Right lung (tissue), 10 donors: ENCODE measurements at places on chromosomes 1 and 21. TPM values are rescaled to one million over a fixed set of nuclear protein-coding genes. Genes with fewer than 3 reads are reported as not detected.
A peak's percentile ranks its signal among the peaks of the same experiment; 100 is the strongest.

- DNase-seq = no peak
These were observed 11.6 kb upstream of the AKR7A3 start for GRCh38 chr1:19300211-19300610.

GRCh38 chr1:235495551-235495950 is 8.7 kb downstream of the B3GALNT2 start:
- DNase-seq = no peak

DNA sequence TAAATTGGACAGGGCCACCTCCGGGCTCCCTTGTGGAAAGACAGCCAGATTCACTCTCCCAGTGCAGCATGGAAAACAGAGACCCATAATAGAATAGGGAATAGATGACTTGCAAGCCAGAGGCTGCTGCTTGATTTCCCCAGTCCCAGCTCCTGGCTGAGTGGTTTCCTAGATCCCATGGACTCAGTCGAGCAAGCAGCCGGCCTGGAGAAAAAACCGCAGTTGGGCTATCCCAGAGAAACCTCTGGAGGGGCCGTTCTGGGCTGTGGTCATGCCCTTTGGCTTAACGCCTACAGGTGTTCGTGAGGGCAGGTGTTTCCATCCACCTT is 61.7 kb downstream of the ELK4 start:
- DNase-seq = no peak

GRCh38 chr1:54362881-54363340 is 43.3 kb downstream of the SSBP3 start:
- no peak for DNase-seq

- DNase-seq = no peak
These were observed 76.7 kb upstream of the GPR88 start for GRCh38 chr1:100461222-100461621.

DNA sequence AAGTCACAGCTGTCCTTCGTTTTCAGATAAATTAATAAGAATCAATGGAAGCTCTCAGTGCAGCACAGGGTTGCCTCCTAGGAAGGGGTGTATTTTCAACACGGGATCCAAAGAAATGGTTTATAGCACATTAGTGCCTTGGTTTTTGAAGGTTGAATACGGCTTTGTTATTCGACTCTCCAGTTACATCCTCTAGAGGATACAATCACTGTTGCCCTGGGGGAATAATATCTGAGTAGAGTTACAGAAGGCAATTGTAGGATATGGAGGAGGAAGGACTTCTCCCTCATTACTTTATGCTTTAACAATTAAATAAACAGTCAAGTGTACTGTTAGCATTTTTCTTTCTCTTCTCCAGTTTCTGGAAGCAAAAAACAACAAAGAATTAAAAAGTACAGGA is 14.3 kb upstream of the ZNF326 start:
- no peak for DNase-seq

GRCh38 chr21:29829564-29830275 is 110.1 kb downstream of the GRIK1 start:
- no peak for DNase-seq

- no peak for DNase-seq
These were observed 25.3 kb upstream of the SDC3 start for GRCh38 chr1:30933874-30934252.

- DNase-seq = no peak
These were observed 4.1 kb downstream of the C1orf141 start for GRCh38 chr1:67130673-67131072.

GRCh38 chr1:156656806-156657740 is 15.2 kb downstream of the BCAN start:
- peak; percentile 76 for DNase-seq

DNA sequence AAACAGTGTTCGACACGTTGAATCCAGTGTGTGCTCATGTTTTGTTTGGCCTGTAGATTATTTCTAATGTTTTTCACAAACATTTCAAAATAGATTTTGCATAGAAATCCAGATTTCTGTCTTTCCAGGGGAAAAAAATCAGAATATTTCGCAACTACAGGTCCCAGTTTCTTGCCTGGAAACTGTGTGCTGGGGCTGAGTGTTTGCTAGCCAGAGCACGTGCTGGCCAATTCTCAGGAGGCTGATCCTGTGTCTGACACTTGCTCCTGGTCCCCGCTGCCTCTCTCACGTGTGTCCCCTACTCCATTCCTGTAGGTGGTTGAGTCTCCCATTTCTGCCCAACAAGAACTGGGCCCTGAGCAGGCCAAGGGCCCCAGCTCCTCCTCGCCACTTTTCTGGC is 2.4 kb downstream of the MAB21L3 start:
- no peak for DNase-seq

LAMB3 gene
- 36.5 TPM for polyA plus RNA-seq

- no peak for DNase-seq
These were observed 39.7 kb downstream of the LRRC8C start for GRCh38 chr1:89672489-89673183.

CELA3A gene
- not detected for polyA plus RNA-seq

S100A4 gene
- 24.3 TPM for polyA plus RNA-seq

- peak; percentile 79 for DNase-seq
These were observed at the start of gene TUFT1 for GRCh38 chr1:151540021-151540981. TSS of gene TUFT1 (plus strand) at chr1:151540309. CDS start at chr1:151540367, 58 bp downstream.

GRCh38 chr21:43195121-43196021 is 26.6 kb downstream of the CRYAA start:
- DNase-seq = no peak

- DNase-seq = no peak
These were observed 199.4 kb upstream of the CAMK1G start for GRCh38 chr1:209383907-209384709.

GRCh38 chr1:27872059-27872801 is at the start of gene THEMIS2:
TSS of gene THEMIS2 (plus strand) at chr1:27872544. CDS start at chr1:27872572, 28 bp downstream.
- no peak for DNase-seq

DNA sequence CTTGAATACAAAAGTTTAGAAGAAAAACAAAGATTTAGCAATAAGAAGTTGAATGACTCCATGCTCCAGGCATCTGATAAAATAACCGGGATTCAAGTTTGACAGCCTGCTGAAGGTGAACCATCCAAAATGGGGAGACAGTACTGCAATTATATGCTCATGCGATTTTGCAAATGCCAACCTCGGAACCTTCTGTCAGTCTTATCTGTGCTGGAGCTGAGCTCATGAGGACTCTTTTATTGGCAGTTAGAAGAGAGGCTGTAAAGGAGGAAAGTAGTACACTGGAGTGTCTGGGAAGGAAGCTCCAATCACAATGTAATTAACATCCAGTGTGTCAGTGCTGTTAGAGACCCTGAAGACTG is 170.0 kb downstream of the GALNT2 start:
- no peak for DNase-seq

DNA sequence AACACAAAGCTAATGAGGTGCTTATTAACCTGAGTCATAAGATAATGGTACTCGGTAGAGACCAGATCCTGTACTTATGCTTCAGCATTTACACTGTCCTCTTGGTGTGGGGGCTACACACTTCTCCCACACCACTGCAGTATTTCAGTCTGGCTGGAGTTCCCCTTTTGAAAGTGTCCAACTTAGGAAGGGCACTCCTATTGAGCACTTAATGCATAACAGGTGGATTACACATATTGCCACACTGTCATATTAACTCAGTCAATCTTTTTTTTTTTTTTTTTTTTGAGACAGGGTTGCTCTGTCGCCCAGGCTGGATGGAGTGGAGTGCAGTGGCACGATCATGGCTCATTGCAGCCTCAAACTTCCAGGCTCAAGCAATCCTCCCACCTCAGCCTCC is 1.5 kb downstream of the GPATCH4 start:
- DNase-seq = no peak

DNA sequence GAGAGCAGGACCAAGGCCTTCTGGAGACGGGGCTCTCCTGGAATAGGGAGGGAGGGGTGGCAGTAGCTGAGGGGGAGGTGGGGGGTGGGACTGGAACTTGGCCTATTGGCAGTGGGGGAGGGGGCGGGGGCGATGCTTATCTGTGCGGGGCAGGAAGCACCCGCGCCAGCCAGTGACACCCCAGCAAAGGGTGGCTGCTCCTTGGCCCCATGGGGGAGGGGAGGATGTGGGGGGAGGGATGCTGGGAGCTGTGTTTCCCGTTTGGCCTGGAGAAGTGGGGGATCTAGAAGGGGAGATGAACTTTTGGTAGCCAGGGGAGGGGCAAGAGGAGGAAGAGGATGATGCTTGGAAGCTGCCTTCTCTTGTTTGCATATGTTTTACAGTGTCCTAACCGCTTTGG is 11.0 kb downstream of the ZBTB7B start:
- no peak for DNase-seq

DNA sequence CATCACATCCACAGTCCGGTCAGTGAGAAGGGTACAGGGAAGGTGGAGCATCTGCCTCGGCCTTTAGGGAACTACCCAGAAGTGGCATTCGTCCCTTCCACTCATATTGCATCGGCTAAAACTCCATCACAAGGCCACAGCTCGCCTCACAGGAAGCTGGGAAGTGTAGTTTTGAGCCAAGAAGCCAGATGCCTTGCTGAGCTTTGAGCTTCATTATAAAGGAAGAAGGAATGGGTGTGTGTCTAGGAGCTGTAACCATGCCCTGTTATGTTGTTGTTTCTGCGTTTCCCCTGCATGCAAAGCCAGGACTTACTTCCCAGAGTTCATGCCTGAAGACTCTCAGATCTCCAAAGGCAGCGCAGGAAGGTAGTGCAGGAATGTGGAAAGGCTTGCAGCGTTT is 61.1 kb downstream of the OPTC start:
- no peak for DNase-seq

GRCh38 chr21:35189077-35189863 is 140.2 kb upstream of the RUNX1 start:
- no peak for DNase-seq

MFN2 gene
- polyA plus RNA-seq = 47.4 TPM

DNA sequence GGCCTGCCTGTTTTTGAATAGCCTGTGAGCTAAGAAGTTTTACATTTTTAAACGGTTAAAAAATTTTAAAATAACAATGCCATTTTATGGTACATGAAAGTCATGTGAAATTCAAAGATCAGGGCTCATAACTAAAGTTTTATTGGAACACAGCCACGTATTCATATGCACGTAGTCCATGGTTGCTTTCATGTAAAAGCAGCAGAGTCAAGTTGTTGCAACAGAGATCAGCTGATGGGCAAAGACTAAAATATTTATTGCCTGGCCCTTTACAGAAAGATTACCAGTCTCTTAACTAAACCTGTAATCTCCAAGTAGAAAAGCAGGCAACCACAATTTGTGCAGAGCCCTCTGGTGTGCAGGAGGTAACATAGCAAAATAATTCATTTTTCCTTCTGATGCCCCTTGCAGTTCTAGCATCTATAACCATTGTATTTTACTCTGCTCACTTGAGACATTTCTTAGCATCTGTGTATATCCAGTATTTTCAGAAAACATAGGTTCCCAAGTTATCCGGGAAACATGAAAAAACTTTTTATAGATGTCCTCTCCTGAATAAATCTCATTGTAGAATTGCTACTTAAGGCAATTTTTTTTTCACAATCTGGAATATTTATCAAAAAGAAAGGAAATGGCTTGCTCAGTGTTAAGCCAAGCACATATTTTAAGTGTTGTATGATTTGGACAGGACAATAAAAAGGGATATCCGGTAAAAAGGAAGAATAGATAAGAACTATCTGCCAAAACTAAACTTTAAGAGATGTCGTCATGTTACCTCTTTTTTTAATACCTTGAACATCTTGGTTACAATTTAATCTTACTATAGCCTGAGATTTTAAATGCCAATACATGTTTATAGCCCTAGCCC is 430.8 kb downstream of the PLPP3 start:
- no peak for DNase-seq

- no peak for DNase-seq
These were observed 129.1 kb upstream of the NGF start for GRCh38 chr1:115467196-115467595.

DNA sequence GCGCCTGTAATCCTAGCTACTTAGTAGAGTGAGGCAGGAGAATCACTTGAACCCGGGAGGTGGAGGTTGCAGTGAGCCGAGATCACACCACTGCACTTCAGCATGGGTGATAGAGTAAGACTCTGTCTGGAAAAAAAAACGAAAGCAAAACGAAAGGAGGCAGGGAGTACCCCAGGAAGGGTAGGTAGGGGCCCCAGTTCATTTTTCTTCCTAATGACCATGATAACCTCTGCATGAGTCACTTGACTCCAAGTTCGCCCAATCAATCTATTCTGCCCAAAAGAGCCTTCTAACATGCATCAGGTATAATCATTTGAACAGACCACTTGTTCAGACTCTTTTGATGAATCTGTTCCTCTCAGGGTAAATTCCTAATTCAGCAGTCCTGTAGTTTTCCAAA is 13.2 kb upstream of the TMEM201 start:
- DNase-seq = no peak

DNA sequence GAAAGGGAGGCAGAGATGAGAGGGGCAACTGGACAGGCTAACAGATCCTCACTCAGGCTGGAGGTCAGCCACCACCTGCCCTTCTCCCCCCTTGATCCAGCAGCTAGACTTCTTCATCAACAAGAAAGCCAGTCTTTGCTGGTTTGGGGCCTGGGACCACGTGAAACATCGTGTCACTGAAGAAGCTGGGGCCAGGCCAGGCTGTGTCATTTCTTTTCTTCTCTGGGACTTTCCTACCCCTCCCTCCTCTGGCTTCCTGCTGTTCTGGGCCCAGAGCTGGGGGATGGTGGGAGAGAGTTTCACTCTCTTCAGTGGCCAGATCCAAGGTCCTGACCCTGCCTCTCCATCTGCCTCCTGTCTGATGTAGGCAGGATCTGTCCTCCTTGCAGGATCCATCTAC is 18.1 kb upstream of the SLC26A9 start:
- no peak for DNase-seq

DNA sequence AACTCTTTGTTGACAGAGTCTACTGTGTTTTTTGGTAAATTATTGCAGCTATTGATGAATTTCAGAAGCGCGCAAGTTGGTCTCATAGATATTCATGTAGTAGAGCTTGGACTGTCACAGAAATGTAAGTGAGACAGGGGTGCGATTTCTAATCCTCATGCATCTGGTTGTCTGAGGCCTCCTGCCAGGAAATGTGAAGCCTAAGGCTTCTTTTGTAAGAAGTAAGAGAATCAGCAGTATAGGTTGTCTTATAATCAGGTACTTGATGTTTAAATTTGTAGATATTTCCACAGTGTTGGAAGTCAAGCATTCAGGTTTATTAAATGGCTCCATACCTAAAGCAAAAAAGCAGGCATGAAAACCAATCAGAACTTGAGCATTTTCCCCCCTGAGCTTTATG is 332.9 kb upstream of the FMN2 start:
- DNase-seq = no peak

DNA sequence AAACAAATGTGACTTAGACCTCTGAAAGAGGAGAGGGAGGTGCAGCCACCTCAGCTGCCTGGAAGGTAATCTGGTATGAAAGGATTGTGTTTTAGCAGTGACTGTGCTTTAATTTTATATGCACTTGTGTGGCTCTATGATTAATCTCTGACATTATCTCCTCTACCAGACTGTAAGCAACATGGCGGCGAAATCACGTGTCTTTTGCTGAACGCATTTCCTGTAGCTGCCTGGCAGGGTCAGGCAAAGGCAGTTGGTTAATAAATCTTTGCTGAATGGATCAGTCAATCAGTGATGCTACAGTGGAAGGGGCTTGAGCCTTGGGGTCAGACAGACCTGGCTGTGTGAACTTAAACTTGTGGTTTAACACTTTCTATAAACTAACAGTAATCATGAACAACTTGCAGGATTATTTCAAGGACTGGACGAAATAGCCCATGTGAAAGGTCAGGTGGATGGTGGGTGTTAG is 96.9 kb downstream of the ADSS2 start:
- DNase-seq = no peak

- no peak for DNase-seq
These were observed 32.0 kb upstream of the EXO1 start for GRCh38 chr1:241816008-241816407.

CFHR3 gene
- polyA plus RNA-seq = 0.72 TPM

GRCh38 chr1:59408608-59409240 is 111.8 kb downstream of the FGGY start:
- peak; percentile 52 for DNase-seq

- no peak for DNase-seq
These were observed 27.8 kb downstream of the GBP6 start for GRCh38 chr1:89391686-89392085.

- no peak for DNase-seq
These were observed 52.3 kb upstream of the COL18A1 start for GRCh38 chr21:45352621-45353139.
